HT-29 (cell line): ENCODE measurements at places on chromosomes 5 and 9.

GRCh38 chr5:57398413-57399093 lies 84.1 kb downstream of the ACTBL2 start:
- DNase-seq: no peak

- no peak for DNase-seq
Measured at GRCh38 chr5:107704681-107705401, 34.1 kb upstream of the EFNA5 start.

DNA sequence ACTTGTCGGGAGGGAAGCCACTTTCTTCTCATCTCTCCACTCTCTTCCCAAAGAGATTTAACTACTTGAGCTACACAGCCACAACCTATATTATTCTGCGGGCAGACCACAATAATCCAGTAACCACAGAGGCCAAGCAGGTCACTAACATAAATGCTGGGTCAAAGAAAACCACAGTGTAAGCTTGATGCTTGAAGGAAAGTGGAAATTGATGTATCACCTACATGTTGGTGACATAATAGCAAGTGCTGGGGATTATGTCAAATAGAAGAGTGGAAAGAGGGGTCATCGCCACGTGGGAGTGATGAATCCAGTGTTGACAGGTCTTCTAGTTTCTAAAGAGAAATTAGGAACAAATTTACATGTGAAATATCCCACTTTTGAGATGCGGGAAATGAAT lies 40.9 kb downstream of the RFK start:
- DNase-seq: no peak

GRCh38 chr5:147055850-147056566 lies 177.5 kb upstream of the PPP2R2B start:
- no peak for DNase-seq

DNA sequence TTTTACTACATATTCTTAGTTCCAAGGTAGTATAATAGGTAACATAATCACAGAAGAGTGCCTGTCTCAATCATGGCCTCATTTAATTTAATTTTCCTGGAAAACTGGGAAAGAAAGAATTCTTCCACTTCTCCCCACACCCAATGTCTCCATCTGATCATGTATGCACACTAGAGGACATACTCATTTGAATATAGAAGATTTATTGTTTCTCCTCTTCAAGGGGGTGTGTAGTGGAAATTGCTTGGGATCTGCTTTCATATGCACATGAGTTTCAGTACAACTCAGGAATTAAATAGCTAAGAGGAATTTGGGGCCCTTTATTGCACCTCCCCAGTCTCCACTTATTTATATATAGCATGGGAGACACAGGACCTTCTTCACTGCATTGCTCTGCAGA lies 285.1 kb downstream of the SH3GL2 start:
- no peak for DNase-seq

- no peak for DNase-seq
Measured at GRCh38 chr5:135534609-135535419, 950 bp downstream of the NEUROG1 start.

DNA sequence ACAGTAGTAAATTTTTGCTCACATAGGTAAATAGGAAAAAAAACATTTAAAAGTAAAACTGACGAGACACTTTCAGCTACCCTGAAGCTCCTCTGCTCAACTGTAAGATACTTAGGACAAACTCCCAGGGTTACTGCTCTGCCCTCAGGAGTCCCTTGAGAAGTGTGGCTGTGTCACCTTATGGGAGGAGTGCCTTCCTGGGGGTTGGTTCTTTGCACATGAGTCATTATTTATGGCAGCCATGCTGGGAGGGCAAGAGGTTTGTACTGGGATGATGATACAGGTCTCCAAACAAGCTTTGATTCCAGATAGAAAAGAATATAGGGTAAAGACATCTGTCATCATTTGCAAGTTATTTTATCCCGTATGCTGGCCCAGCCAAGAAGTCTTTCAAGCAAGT lies 45.9 kb downstream of the TTC1 start:
- peak; percentile 31 for DNase-seq

- DNase-seq: no peak
Measured at GRCh38 chr5:80825786-80826460, 134.2 kb upstream of the RASGRF2 start.

DNA sequence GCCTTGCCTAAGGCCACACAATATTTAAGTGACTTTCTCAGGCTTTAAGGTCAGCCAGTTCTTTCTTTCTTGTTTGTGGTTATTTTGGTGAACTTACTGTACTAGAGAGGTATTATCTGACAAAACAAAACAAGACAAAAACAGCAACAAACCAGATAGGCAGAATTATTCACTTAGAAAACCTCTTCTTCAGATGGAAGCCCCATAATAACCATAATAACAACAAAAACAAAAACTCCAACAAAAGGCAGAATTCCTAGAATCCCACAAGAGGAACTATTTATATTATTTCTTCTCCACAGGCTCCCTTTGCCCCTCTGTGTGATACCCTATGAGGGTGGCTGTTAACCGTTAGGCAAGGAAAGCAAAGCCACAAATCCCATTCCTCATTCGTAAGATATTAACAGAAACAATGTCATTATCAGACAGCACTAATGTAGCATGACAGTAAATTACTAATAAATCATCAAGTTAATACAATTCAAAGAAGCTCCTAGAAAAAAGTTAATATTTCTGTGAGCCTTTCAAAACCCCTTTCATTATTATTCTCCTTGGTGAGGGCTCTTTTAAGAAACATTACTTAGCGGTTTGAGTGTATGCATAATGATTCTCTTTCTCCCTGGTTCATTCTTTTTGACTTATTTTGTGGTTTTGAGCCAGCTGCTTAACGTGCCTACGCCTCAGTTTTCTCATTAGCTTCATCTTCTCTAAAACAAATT lies 274.9 kb downstream of the EFNA5 start:
- no peak for DNase-seq

GRCh38 chr9:6811436-6811835 lies 53.7 kb downstream of the KDM4C start:
- DNase-seq: no peak

DNA sequence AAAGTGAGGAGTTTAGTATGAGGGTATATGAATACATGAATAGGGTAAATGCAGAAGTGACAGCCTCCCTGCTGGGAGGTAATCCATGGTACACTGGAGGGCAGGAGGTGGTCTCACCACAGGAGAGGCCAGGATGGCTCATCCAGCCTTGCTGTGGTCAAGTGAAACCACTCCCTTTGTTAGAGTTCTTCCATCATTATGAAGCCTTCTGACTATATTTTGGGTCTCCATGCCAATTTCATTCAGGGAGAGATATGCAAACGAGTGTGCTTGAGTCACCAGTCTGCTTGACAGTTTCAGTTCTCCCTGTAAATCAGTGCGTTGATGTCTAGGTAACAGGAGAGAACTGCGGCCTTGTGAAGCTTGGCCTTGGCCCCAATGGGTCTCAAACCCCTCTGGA lies 16.4 kb downstream of the PPP3R2 start:
- DNase-seq: no peak

DNA sequence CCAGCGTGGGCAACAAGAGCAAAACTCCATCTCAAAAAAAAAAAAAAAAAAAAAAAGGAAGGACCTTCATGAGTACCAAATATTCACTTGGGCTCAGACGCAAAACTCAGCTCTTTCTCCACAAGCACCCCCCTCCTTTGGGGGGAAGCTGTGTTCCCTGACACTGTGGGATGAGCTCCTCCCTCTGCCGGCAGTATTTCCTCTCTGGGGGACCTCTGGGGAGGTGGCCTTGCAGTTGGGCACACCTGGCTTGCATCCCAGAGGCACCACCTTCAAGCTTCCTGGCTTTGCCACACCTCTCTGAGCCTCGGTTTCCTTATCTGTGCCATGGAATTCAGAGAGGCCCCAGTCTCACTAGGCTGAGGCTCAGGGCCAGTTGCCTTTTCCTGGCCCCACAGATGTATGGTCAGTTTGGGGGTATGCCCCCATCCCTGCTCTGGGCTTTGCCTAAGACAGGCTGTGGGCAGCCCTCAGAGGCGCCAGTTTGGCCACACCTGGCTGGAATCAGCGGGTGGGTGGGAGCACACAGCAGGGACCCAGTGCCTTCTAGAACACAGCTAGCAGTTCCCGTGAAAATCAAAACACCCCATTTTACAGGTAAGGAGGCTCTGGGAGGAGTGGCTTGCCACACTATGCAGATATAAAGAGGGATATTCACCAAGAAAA lies 157.5 kb upstream of the IER5L start:
- peak; percentile 59 for DNase-seq

DNA sequence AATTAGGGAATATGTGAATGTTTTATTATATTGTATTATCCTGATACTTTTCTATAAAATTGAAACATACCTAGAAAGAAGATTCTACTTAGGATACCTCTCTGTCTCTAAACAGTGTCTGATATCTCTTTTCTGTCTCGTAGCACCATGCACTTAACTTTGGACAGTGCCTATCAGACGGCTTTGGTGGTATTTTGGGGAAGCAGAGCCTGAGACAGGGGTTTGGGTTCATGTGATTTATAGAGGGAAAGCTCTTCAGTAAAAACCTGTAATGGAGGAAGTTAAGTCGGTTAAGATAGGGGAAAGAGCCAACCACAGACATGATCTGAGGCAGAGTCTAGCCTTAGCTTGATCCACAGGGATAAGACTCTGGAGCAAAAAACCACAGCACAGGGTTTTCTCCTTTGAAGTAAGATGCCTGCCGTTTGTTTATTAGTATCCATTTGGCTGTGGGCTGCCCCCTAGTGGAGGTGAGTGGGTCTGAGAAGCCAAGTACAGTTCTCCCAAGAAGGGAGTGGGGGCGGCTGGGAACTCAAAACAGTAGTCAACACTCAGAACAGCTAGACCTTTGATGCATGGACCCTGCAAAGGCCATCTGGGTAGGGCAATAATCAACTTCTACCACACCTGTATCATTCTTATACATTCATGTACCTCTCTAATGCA lies 141.2 kb upstream of the ASTN2 start:
- peak; percentile 75 for DNase-seq

DNA sequence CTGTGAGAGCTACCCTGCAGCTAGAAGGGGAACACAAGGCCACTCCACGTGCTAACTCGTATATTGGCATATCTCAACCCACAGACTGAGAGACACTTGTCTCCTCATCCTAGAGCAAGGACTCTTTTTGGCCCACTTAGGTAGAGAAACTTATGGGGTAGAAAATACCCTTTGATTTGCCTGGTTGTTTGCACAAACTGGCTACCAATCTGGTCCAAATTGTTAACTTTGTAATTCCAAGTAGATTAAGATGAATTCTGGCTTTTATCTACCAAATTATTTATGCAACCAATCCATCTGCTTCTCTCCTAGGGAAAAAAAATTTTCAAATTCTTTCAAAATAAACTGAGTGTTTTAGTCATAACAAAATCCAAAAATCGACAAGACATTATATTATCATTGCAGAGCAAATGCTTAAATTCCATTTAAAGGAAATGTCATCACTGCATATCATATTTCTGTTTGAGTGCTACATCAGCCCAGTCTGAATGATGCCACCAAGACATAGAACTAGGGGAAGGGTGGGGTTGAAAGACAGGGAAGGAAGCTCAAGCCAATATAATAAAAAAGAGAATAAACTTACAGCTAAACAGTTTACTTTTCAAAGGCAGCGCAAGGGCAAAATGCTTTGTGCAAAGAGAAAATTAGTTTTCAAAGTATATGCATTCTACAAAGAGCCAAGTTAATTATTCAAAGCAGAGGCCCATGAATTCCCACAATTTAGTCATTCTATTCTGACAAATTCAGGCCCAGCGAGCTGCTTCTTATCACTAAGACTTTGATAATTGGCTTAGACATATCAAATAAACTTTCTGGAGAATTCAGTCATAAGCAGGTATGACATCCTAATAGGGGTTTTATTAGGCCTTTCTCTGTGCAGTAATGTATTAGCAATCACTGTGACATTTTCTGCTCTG lies 198.0 kb downstream of the CAAP1 start:
- DNase-seq: no peak

DNA sequence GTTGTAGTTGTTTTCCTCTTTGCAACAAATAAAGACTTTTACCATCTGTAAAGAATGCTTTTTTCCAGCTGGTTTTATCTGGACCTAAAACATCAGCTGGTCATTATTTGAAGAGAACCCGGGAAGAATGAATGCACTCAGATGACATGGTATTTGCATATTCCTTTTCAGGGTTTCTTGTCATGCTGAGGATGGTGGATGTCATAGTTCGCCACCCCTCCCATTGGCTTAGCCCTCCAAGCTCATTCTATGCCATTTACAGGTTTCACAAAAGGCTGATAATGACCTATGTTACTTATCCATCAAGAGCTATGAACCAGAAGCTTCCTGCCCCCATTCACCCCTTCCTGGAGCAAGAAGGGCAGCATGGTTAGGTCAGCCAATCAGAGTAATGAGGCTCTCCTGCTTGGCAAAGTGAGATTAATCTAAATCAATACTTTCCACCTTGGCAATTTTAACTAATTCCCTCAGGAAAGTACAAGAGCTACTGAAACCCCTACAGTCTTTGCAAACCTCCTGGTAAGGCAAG lies 440.5 kb upstream of the TLE4 start:
- DNase-seq: no peak

- no peak for DNase-seq
Measured at GRCh38 chr5:66519626-66520025, 76.6 kb upstream of the MAST4 start.

GRCh38 chr5:34042321-34042720 lies 692 bp downstream of the C1QTNF3 start:
- DNase-seq: no peak

- DNase-seq: no peak
Measured at GRCh38 chr5:139668924-139669661, 20.9 kb downstream of the CXXC5 start.

GRCh38 chr5:72525816-72526215 lies 18.6 kb upstream of the ZNF366 start:
- peak; percentile 12 for DNase-seq

- DNase-seq: no peak
Measured at GRCh38 chr5:178441486-178442270, 148.5 kb downstream of the COL23A1 start.

GRCh38 chr9:135110416-135110815 lies 22.9 kb downstream of the OLFM1 start:
- DNase-seq: no peak

DNA sequence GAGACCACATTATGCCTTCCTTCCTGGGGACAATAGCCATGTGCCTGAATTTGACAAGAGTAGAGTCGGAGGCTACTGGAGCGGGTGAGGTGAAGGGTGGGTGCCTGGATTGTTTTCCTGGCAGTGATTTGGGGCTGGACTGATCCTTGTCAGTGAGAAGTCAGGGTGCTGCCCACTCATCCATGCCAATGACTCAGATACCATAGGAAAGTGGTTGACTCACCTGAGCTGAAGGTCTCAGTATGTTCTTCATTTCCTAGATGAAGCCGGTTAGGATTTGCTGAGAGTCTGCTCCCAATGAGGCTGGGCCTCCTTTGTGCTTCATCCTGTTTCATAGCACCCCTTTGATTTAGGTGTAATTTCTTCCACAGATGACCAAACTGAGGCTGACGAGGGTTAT lies 366.0 kb downstream of the KDM4C start:
- no peak for DNase-seq

- DNase-seq: no peak
Measured at GRCh38 chr5:81121273-81121672, 111.8 kb upstream of the CKMT2 start.

DNA sequence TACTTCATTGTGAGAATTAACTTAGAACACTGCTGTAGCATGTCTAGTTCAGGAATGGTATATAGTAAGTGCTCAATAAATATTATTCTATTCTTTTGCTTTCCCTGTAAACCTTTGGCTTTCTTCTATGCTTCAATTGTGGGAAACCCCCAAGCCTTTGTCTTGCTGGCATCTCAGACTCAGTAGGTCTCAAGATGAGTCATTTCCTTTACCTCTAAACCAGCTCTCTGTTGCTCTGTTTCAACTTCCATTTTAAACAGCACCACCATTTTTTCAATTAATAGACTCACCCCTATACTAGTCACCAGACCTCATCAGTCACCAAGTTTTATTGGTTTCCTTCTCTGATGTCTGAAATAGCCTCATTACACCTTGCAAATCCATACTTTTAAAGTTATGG lies 43.5 kb downstream of the DMAC1 start:
- DNase-seq: no peak

- DNase-seq: no peak
Measured at GRCh38 chr5:132655821-132656773, 1.9 kb upstream of the IL13 start.
